ENCODE measurements at places on chromosomes 5 and 9.
A peak's percentile ranks its signal among the peaks of the same experiment; 100 is the strongest.

DNA sequence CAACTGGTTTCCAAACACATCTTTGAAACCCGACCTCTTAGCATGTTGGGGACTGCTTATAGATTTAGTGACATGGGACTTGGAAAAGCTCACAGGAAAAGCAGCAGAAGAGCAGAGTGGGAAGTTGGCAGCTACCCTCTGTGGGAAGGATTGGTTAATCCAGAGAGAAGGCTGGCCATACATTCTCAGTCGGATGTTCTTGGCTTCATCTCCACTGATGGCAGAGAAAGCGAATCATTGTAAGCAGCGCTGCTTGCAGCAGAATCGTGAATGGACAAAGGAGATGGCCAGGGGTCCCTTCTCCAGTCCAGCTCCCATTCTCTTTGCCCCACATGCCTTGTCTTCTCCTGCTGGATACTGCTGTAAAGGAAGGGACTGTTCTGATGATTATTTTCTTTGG lies 62.7 kb downstream of the MEGF10 start:
- peak; percentile 16 for DNase-seq

GRCh38 chr5:119017994-119018393 lies 29.6 kb upstream of the DTWD2 start:
- DNase-seq = no peak

DNA sequence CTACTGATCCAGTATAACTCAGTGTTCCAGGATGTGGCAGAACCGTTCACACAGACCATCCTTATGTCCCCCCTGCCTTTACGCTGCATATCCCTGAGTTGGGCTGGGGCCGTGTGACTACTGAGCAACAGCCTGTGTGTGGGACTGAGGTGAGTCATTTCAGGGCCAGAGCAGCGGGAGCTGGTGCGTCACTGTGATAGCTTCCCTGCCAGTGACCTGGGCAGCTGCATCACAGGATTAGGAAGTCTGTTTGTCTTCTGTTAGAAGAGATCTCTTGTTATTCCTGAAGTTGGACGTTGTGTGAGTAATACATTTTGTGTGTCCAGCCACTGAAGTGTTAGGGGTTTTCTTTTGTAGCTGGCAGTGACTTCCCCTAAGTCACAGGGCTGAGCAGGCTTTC lies 35.6 kb downstream of the TPPP start:
- no peak for DNase-seq

DNA sequence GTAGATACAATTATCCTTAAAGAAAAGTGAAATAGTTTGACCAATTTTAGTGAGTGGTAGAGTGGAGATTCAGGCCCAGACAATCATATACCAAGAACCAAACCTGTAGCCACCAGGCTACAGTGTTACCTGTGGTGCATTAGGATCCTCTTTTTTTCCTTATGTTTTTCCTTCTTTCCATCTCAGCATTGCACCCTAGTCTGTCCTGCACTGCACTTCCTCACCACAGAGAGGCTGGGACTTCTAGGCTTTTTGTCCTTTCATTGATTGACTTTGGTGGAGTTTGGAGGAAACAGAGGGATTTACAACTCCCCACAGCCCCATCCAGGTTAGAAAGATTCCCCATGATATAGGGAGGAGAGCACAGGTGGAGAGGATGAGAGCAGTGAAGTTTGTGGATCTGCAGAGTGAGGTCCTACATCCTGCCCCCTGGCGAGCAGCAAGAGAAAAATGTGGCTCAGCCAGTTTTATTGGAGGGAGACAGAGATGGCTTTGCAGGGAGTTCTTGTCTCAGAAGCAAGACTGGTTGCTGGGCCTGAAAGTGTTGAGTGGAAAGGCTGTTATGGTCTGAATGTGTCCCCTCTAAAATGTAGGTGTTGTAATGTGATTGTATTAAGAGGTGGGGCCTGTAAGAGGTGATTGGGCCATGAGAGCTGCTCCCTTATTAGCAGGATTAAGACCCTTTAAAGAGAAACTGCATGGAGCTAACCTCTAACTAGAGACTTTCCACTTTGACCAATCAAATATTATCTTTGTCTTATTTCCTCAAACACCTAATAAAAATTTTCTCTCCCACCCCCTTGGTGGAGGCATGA lies 36.2 kb downstream of the KIF4B start:
- no peak for DNase-seq

DNA sequence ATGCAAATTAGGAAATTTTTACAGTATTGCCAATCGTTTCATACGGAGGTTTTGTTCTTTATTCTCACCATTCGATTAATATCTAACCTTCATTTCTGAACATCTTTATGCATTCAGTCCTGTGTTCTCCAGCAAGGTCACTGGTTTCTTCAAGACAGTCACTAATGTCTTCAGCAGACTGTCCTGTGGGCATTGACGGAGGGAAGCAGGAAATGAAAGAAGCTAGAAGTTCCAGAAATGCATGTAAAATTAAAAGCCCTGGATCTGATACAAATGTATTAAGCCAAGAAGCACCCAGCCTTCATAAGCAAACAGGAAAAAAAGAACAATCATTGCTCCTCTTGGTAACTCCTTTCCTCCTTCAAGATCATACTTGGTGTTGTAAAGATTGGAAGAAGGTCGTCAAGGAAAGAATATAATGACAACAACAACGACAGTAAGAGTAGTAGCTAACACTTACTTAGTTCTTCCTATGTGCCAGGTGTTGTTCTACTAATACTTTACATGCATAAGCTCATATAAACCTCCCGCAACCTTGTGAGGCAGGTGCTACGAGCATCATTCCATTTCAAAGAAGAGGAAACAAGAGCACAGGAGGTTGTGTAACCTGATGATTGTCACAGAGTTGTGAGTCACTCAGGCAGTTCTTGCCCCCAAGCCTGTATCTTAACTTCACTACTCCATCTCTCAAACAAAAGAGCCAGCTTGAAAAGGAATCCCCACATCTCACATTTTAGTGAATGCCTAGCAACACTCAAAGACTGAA lies 59.9 kb upstream of the CER1 start:
- DNase-seq = no peak

DNA sequence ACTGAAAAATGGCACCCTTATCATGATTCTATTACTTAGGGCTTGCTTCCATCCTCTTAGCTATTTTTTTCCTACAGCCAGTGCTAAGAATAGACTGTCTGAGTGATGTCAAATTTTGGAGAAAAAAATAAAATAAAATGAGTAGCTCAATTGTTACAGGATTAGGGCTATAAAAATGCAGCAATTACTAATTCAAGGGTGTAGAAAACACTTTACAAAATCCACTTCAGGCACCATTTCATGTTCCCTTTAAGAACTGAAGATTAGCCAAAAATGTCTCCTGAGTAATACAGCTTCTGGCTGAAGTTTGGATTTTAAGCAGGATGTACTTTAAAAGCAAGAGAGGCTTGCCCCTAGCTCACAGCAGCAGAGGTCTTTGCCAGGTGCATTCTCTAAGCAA lies 240.5 kb upstream of the IRX1 start:
- no peak for DNase-seq
